GM23338 (cell line): ENCODE measurements at places on chromosomes 2 and 18.

DNA sequence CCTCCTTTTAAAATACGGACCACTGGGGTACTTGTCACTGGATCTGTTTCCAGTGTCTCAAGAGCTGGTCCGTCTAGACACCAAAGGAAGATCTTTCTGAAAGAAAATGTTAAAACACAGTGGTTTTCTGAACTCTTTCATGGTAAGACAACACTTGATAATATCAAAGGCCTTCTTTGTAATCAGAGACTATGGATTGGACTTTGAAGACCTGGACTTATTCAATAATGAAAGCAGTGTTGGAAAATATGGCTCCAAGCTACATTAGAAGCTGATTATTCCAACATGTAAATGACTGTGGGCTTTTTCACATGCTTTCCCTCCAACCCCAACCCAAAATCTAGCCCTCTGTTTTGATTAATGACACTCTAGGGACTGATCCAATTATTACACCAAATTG lies 329.4 kb upstream of the LYPD1 start:
- DNase-seq: no peak

GRCh38 chr2:24491542-24492420 lies 727 bp downstream of the NCOA1 start:
- peak; percentile 77 for DNase-seq

DNA sequence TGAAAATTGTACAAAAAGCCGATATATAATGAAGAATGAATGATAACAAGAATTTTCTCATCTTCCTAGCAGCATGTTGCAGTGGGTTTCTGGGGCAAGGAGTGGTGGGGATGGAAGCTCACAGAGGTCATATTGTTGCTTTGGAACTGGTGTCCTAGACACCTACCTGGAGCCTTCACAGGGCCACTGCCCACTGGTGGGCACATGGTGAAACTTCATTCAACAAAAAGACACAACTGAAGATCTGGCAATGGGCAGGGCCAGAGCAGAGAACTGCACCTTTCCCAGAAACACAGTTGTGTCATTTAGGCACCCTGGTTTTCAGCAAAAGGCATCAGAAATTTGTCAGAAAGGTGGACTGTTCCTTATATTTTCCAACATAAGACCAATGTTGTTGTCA lies 115.3 kb downstream of the FHOD3 start:
- peak; percentile 73 for DNase-seq

GRCh38 chr2:132415915-132416722 lies 486 bp upstream of the GPR39 start:
- peak; percentile 84 for DNase-seq

- DNase-seq: no peak
These were observed 37.5 kb downstream of the FMNL2 start for GRCh38 chr2:152372438-152372984.

DNA sequence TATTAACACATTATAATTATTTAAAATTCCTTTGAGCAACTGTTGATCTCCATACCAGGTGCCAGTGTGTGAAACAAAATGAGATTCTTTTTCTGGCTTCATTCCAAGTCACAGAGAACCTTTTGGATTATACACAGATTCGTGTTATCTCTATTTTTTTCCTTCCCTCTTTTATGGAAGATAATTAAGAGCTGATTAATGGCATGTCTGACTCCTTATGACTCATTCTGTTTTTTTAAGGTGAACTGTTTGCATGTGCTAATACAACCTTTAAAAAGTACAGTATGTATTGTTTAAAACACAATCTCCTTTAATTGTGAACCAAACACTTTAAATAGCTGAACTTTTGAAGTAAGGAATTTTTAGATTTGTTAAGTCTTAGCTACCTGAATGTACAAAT lies 39.3 kb downstream of the PELI1 start:
- DNase-seq: no peak

- DNase-seq: no peak
These were observed 73.6 kb upstream of the CYP1B1 start for GRCh38 chr2:38149531-38149930.

GRCh38 chr2:124559236-124559635 lies 534.1 kb downstream of the CNTNAP5 start:
- DNase-seq: no peak

DNA sequence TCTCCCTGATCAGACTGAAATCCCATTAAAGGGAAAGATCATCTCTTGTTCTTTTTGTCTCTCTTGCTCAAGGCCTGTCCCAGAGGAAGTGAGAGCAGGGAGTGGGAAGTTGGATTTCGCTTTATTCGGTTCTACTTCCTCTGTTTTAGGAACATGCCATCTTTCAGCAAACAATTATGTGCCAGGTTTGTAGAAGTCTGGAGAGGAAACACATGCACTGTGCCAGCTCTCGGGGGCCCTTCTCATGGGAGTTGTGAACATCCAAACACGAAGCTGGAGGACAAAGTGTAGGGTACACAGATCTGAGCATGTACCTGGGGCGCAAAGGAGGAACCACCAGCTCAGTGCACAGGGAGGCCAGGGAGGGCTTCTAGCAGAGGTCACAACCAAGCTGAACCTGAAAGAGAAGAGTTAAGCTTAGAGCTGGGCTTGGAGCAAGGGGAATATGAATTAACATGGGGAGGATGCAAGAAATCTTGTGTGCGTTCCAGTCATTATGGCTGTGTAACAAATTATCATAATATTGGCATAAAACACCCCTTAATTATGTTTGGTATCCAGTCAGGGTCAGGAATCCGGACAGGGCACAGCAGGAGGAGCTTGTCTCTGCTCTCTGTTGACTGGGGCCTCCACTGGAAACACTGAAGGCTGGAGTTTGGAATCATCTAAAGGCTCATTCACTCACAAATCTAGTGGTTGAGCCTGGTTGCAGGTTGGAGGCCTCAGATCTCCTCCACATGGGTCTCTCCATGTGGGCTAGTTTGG lies 128.6 kb downstream of the ZFP36L2 start:
- no peak for DNase-seq

GRCh38 chr18:13261661-13262357 lies 43.2 kb downstream of the LDLRAD4 start:
- peak; percentile 60 for DNase-seq

DNA sequence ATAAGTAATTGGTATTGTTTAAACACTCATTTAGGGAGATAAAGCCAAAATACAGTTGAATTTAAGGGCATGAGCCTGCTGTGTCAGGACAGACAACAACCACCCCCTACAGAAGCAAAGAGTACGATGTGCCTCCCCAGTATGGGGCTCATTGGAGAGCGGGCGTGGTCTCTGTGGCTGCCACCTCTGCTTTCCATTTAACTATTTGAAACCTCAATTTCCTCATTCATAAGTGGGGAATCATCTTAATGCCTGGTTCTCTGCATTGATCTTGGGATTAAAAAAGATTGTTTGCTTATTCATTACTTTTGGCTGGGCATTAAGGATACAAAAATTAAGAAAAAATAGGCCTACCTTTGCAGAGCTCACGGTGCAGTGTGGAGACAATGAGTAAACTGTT lies 21.4 kb downstream of the KCNS3 start:
- no peak for DNase-seq

DNA sequence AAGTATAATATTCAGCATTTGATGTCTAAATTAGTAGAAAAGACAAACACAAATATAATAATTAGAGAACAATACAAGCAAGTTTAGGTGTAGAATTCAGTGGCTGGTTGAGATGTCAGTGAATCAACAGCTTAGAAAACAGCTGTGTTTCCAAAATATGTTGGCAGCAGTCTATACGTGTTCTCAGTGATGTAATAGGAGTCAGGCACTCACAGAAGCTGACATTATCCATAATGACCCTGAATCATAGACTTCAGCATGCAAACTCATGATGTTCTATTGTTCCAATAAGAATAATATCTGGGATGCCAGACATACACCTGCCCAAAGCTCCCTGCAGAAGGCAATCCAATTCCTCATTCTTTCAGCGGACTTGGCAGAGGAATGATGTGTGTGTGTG lies 164.7 kb downstream of the SLC8A1 start:
- no peak for DNase-seq

GRCh38 chr18:3180325-3180724 lies 39.4 kb downstream of the MYOM1 start:
- DNase-seq: peak; percentile 32

DNA sequence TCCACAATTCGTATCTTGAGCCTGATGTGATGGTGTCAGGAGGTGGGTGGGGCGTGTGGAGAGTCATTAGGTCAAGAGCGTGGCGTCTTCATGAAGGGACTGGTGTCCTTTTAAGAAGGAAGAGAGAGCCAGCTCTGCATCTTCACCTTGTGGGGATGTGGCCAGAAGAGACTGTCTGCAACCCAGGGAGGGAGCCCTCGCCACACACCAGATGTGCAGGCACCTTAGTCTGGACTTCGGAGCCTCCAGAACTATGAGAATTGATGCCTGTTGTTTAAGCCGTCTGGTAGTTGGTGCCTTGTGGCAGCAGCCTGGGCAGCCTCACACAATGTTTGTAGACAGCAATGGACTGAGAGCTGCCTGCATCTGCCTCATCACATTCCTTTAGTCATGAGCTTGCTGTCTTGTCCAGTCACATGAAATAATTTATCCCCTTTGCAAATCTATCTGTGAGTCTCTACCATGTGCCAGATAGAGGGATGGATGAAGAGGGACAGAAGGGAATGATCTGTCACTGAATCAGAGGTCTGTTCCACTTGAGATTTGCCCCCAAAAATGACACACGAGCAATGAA lies 61.0 kb downstream of the MYT1L start:
- no peak for DNase-seq

DNA sequence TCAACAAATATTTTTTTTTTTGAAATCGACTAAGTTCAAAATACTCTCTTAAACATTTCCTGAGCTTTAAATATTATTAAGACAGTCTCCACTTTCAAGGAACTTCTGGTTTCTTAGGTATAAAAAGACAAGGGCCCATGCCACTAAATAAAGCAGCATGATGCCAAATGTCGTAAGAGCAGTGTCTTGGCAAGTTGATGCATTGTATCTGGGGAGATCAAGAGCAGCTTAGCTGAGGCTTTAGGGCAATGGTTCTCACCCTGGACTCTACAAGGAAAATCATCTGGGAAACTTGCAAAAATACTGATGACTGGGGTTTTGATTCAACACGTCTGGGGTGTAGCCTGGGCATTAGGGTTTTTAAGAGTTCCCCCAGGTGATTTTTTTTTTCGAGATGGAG lies 41.3 kb downstream of the COL4A3 start:
- DNase-seq: no peak

DNA sequence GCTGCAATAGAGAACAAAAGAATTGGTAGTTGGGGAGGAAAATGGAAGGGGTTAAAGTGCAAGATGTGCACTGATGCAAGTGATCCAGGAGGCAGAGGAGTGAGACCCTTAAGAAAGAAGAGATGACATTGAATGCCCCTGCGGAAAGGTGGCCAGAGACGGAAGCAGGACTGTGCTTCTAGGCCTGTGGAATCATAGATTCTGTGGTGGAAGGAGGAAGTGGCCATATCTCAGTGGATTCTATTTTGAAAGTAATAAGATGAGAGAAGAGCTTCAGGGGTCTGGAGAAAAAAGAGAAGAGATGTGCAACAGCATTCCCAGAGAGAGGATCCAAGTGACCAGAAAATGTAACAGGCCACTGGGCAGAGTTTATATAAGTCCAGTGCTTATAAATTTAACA lies 18.6 kb upstream of the GYPC start:
- no peak for DNase-seq

GRCh38 chr2:205117125-205117524 lies 565.2 kb upstream of the NRP2 start:
- no peak for DNase-seq

DNA sequence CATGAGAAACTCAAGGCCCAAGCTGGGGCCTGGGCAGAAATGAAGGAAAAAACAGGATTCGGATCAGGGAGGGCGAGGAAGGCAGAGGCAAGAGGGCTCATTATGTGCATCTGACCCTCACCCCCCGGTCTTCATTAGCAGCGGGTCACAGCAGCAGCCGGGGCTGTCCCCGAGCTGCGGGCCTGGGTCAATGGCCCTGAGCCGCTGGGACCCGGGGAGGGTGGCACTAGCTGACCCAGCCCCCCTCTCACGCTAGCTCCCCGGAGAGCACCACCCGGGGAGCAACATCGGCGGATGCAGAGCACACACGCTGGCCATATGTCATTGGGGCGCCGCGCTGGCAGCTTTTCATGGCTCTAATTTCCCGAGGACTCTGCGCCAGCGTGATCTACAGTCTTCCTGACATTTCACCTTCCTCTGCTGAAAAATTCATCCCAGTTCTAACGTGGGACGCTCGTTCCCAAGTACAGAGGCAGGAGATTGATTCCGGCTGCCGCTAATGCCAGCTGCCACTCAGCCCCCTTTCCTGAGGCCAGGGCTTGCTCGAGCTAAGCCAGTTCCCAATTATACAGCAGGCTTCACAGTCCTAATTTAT lies 63.7 kb downstream of the EIPR1 start:
- DNase-seq: no peak

- peak; percentile 43 for DNase-seq
These were observed 47.6 kb downstream of the ALPK2 start for GRCh38 chr18:58581265-58581664.

GRCh38 chr2:239929504-239929903 lies 95.6 kb downstream of the NDUFA10 start:
- DNase-seq: no peak

- no peak for DNase-seq
These were observed 11.4 kb upstream of the UXS1 start for GRCh38 chr2:106205488-106205887.

GRCh38 chr2:172177581-172177980 lies 74.9 kb upstream of the DLX2 start:
- DNase-seq: no peak

DNA sequence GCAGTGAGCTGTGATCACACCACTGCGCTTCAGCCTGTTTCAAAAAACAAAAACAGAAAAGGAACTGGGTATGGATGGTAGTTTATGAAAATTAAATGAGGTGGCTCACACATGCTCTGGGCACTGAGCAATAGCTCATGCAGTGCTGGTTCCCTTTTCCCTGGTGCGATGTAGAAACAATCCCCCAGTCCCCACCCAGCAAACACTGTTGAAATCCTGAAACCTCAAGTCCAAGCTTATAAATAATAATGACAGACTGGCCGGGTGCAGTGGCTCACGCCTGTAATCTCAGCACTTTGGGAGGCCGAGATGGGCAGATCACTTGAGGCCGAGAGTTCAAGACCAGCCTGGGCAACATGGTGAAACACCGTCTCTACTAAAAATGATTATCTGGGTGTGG lies 55.4 kb upstream of the SMAD2 start:
- no peak for DNase-seq

DNA sequence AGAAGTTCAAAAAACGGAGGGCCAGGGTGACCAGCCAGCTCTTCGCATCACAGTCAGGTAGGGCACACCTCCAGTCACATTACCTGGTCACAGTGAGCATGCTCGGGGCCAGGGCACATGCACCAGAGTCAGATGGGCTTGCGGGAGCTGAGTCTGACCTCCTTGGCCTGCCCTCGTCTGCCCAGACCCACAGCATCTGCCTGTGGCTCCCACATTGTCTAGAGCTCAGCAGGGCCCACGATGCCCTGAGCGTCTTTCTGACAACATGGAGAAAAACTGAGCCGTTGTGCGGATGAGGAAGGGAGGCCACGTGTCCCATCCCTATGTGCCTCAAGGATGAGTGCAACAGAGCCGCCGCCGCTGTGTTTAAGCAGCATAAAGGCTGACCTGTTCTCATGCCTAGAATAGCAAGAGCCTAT lies 37.6 kb downstream of the CRACDL start:
- DNase-seq: no peak

GRCh38 chr18:34808389-34808788 lies 98.3 kb downstream of the DTNA start:
- DNase-seq: no peak

- DNase-seq: no peak
These were observed 16.2 kb downstream of the YWHAQ start for GRCh38 chr2:9614562-9614961.

GRCh38 chr2:209495855-209496585 lies 72.2 kb downstream of the MAP2 start:
- no peak for DNase-seq

GRCh38 chr2:173884025-173884802 lies 81.0 kb downstream of the SP3 start:
- peak; percentile 68 for DNase-seq
